Right lung (tissue), 10 donors: ENCODE measurements at places on chromosomes 7 and 10.

DNA sequence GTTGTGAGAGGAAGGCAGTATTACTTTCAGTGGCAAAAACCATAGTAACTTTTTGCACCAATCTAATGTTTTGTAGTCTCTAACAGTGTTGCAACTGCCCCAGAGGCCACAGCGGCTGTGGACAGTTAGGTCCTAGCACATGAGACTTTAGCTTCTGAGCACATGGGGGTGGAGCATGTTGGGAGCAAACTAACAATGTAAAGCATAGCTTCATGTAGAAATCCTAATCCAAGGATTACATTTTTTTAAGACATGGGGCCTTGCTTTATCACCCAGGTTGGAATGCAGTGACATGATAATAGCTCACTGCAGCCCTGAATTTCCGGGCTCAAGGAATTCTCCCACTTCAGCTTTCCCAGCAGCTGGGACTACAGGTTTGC lies 49.0 kb downstream of the LAMB1 start:
- no peak for DNase-seq

GRCh38 chr7:21640105-21640504 lies 97.3 kb downstream of the DNAH11 start:
- DNase-seq: no peak

DNA sequence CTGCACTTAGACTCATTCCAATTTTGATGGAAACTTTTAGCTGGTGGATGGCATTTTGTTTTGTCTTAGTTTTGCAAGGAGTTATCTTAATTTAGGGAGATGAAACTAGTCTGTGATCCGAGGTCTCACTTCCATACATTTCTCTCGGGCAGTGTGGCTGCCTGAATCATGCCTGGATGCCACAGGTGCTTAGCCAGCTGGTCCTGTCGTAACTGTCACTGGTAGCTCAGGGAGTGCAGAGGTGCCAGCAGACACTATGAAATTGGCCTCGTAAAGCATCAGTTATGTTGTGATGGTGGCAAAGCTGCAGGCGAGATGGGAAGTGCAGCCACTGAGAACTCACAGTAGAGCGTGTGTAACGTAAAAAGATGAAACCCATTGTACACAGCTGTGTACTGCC lies 74.9 kb downstream of the EGFR start:
- no peak for DNase-seq

GRCh38 chr10:78560341-78560688 lies 508.5 kb upstream of the ZMIZ1 start:
- DNase-seq: no peak

- DNase-seq: no peak
Observed at GRCh38 chr7:135672560-135673359, 10.4 kb downstream of the STMP1 start.

- no peak for DNase-seq
Observed at GRCh38 chr10:44947371-44948152, 12.0 kb upstream of the RASSF4 start.

- no peak for DNase-seq
Observed at GRCh38 chr10:67241451-67241850, 315.6 kb downstream of the LRRTM3 start.

DNA sequence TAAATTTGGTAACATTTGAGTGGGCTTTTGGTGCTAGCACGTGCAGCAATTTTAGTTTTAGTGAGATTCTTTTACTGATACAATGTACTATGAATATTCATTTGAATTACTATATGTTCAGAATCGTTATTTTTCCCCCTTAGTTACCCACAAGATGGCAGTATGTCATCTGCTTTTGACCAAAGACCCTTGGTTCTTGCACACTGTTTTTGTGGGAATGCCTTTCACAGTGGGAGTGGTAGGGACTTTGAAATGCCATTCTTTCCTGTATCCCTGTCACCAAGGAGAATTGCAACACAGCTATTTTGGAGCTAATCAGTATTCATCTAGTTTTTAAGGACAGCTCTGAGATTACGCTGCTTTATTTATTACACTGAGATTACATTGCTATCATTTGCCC lies 40.6 kb downstream of the SEC23IP start:
- peak; percentile 23 for DNase-seq

DNA sequence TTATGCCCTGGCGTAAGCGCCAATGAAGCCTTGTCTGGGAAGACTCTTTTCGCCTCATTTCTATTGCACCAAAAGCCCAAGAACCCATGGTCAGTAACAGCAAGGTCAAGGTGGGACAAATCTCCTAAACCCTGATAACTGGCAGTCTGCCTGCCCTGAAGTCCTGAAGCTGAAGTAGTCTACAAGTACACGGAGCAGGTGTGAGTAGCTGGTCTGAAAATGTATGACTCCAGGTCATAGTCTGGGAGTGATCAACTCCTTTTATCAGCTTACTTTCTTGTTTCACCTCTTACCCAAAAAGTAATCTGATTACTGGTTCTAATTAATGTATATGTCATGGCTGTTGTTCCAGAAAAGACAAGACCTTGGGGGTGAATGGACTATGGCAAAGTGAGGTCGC lies 107.3 kb upstream of the EFCAB10 start:
- no peak for DNase-seq

GRCh38 chr10:113028456-113029440 lies 78.7 kb downstream of the TCF7L2 start:
- DNase-seq: no peak

DNA sequence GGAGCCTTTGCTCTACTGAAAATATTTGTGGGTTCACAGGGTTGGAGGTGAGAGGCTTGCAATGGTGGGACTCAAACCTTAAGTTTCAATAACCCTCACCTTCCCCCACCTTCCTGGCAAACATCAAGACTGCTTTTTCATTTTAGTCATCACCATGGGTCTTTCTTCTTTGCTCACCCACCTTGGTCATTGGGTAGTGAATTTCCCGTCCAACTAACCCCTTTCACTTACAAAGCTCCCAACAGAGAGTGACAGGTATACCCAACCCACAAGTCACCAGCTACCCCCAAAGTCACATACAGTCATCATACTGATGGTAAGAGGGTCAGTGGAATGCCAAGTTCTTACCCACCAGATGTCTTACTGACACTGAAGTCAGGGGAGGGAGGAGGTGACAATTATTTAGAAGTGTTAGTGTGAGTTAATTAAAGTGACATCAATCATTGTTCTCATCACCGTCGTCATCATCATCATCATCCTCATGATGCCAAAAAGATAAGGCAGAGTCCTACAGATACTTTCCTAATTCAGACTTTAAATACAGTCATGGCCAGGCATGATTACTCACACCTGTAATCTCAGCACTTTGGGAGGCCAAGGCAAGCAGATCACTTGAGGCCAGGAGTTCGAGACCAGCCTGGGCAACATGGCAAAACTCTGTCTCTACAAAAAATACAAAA lies 49.0 kb downstream of the PIK3AP1 start:
- DNase-seq: no peak

GRCh38 chr10:108204528-108205305 lies 1040.2 kb upstream of the SORCS1 start:
- DNase-seq: no peak

DNA sequence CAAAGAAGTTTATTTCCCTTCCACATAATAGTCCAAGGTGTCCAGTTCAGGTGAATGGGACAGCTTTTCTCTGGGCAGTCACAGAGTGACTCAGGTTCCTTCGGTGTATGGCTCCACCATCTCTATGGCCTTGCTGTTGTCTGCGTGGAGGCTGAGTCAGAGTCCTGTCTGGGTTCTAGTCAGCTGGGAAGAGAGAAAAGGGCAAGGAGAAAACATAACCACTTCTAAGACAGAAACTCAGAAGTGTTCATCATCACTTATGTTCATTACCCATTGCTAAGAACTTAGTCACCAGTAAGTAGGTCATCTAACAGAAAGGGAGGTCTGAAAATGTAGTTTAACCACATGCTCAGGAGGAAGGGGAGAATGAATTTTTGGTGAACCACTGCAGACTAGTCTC lies 32.4 kb upstream of the CCDC7 start:
- DNase-seq: no peak

GRCh38 chr10:101829561-101830315 lies 11.5 kb upstream of the OGA start:
- DNase-seq: peak; percentile 34

- DNase-seq: peak; percentile 54
Observed at GRCh38 chr7:138008588-138009349, 6.9 kb upstream of the CREB3L2 start.

DNA sequence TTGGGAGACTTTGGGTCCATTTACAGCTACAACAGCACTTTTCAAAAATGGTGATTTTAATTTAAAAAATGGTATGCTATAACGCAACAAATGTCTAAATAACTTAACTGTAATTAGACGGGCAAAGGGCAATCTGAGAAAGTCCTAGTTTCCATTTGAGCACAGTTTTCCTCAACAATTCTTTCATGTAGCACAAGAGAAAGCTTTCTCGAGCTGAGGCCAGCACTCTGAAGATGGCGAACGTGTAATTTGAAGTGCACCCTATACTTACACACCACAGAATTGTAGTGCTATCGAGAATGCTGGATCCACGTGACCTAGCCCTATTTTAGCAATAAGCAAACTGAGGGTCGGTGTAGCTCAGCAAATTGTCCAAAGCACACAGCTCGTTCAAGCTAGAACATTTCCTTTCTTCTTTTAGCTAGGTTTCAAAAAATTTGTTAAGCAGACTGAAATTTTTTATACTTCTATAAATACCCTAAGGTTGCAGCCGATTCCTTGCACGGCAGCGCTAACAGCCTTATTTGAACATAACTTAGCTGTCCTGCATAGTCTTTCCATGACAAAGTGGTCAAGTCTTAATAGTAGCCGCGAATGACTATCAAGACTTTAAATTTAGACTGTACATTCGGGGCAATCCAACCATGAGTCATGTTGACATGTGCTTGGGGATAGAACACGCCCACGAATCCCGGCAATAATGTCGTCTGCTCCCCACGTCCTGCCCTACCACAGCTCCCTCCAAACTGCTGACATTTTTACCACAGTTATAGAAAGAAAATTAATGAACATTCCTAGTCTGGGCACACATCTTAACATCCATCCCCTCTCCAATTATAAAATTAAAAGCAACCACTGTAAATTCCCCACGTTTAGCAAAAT lies 10.0 kb downstream of the KLF6 start:
- no peak for DNase-seq

DNA sequence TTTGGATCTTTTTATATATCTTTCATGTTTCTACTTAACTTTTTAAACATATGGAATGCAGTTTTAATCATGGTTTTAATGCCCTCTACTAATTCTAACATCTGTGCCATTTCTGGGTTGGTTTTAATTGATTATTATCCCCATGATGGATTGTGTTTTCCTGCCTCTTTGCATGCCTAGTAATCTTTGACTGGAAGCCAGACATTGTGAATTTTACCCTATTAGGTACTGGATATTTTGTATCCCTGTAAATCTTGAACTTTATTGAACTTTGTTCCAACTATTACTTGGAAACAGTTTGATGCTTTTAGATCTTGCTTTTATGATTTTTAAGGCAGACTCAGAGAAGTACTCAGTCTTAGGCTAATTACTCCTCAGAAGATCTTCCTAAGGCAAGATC lies 16.0 kb upstream of the RBM20 start:
- DNase-seq: no peak

GRCh38 chr10:132698761-132699391 lies 87.1 kb downstream of the NKX6-2 start:
- no peak for DNase-seq

DNA sequence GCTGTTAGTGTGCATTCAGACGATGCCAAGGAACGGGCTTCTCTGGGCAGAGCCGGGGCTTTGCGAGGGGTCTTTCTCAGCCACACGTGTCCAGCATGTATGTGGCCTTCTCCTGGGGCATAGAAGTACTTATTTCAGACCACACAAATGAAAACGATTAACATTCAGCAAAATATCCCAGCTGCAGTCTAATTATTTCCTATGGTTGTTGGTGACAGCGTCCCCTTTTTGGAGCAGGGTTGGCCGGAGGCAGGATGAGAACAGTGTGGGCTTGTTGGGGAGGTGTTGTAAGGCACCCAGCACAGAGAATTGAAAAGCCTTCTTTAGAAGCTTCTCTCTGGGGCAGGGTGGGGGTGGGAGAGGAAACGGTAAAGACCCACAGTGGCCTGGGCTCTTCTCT lies 54.2 kb downstream of the PTPRE start:
- DNase-seq: no peak

GRCh38 chr7:1112625-1113547 lies 25.0 kb downstream of the GPER1 start:
- DNase-seq: no peak

DNA sequence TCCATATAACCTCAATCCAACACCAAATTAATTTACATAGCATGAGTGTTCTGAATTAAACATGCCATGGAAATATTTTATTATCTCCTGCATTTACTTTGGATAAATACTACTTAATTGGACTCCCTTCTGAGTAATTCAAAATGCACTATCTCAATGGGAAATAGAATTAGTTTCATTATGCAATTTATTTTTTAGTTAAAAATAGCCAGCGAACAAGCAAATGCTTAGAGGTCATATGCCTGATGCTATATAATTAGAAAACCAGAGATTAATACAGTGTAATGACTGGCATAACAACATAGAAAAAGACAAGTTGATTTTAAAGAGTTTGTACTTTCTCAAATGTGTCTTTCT lies 161.0 kb upstream of the LAMB4 start:
- DNase-seq: no peak

DNA sequence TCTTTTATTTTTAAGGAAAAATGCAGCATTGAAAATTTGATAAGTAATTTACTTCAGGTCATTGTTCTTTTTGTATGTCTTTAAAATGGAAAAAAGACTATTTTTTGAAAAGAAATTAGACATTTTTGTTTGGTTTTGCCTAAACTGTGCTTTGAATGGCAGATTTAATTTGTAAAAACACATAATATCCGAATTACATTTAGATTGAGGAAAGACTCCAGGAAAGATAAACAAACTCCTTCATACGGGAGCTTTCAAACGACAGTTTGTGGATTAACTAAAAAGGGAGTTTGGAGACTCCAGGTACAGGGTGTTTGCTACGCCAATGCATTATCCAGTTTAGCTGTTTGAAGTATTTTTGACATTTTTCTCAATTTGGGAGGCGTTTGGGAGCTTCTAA lies 36.1 kb downstream of the CPED1 start:
- DNase-seq: no peak

GRCh38 chr7:49159536-49159935 lies 235.2 kb downstream of the CDC14C start:
- no peak for DNase-seq

DNA sequence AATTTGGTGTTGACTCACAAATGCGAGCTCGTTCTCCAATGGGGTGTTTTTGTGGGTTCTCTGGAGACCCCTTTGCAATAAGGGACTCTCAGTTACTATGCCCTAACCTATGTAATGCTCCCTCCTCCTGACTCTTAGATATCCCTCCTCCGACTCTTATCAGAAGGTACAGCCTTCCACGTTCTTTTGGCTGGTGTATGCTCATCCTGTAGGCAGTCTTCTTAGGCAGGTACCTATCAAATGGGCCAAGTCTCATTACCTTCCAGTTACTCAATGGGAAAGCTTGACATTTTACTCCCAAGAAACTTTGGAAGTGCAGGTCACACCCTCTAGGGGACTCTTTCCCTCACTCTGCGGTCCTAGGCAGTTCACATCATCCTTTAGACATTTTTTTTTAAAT lies 32.6 kb downstream of the SLC26A5 start:
- DNase-seq: no peak

GRCh38 chr7:32147546-32148268 lies 77.5 kb upstream of the PDE1C start:
- DNase-seq: no peak

GRCh38 chr10:6416892-6417512 lies 163.1 kb downstream of the PRKCQ start:
- peak; percentile 55 for DNase-seq
